ENCODE measurements at places on chromosomes 1 and 21. TPM values are rescaled to one million over a fixed set of nuclear protein-coding genes. Genes with fewer than 3 reads are reported as not detected.

RAB7B gene
- total RNA-seq: not detected

KIAA0040 gene
- 35.3 TPM for total RNA-seq

IFNLR1 gene
- 6.5 TPM for total RNA-seq

MAB21L3 gene
- not detected for total RNA-seq

RYR2 gene
- total RNA-seq: 8.8 TPM

CD2 gene
- total RNA-seq: 284 TPM

GJA8 gene
- not detected for total RNA-seq

SPATA45 gene
- total RNA-seq: not detected

CD247 gene
- 196 TPM for total RNA-seq

SH2D1B gene
- 1.0 TPM for total RNA-seq

PRRX1 gene
- total RNA-seq: not detected

MCOLN3 gene
- 0.68 TPM for total RNA-seq

NFIA gene
- 1.4 TPM for total RNA-seq

RNF223 gene
- total RNA-seq: not detected

PLPPR4 gene
- not detected for total RNA-seq

CALML6 gene
- total RNA-seq: 0.32 TPM

EPB41 gene
- 68.0 TPM for total RNA-seq

PDPN gene
- not detected for total RNA-seq

Data from activated T-helper 2 cell treated with anti-CD3 and anti-CD28 coated beads, Interferon-gamma antibody, Interleukin-2, Interleukin-4, amounts not matched to agents 10 μg/mL and 5 μg/mL and 100 μg/mL, durations not matched to agents 14 hours and 24 hours and 36 hours (primary cell).